Fibroblast of pulmonary artery (primary cell): ENCODE measurements at places on chromosomes 3 and 15.

- no peak for DNase-seq
Measured at GRCh38 chr3:126391631-126392030, 3.1 kb upstream of the CFAP100 start.

GRCh38 chr3:134027631-134028030 lies 2.1 kb downstream of the SLCO2A1 start:
- DNase-seq, result no peak

GRCh38 chr3:72338082-72338941 lies 509.9 kb downstream of the SHQ1 start:
- no peak for DNase-seq

GRCh38 chr3:64957408-64958198 lies 269.8 kb upstream of the ADAMTS9 start:
- peak; percentile 23 for DNase-seq

DNA sequence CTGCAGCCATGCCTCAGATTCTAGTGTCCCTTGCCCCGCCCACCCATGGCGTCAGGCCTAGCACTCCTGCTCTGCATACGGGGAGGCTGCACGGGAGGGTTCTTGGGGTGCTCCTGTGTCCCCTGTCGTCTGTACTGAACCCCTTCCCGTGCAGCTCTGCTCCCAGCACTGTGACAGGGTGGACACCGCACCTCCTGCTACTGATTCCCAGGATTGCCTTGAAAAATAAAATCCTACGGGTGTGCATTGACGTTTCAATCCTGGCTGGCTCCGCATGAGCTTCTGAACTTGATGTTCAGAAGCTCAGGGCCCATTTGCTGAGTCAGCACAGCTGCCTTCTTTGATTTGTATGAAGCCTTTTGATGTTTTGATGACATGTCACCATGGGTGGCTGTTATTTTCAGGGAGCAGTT lies 176.4 kb downstream of the APBA2 start:
- DNase-seq, result no peak

DNA sequence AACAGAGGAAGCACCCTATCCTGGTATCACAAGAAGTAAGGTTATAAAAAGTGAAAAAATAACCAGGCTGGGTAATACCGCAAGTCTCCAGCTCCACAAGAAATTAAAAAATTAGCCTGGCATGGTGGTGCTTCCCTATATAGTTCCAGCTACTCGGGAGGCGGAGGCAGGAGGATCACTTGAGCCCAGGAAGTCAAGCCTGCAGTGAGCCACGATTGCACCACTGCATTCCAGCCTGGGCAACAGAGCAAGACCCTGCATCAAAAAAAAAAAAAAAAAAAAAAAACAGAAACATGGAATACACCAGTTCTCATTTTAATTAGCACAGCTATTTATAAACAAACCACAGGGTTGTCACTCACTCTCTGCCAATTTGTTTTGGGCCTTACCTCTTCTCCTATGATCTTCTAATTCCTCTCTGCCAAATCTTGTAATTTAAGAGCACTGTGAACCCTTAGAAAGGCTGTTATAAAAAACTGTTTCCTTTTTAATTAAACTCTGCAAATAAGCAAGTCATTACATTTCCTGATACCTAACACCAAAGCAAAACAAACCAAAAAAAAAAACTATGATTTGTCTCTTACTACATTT lies 22.6 kb downstream of the DCUN1D1 start:
- DNase-seq, result no peak
